ENCODE measurements at places on chromosomes 1 and 21.

DNA sequence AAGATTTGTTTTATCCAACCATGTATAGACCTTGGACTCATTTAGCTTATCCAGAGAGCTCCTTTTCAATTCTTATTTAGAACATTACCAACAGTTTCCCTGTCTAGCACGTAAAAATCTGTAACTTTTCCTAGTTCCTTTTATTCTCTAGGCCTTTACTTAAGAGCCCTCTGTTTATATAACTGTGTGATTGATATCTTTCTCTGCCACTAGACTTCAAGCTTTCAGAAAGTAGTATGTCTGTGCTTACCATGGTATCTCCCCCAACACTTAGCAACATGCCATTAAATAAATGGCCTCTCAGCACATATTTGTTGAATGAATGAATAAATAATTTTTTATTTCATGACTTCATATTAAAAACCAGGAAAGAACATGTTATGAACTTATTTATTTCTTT, 209.4 kb downstream of the PTPRC start:
- DNase-seq = no peak

GRCh38 chr1:7257225-7257624, 472.0 kb downstream of the CAMTA1 start:
- DNase-seq = no peak

DNA sequence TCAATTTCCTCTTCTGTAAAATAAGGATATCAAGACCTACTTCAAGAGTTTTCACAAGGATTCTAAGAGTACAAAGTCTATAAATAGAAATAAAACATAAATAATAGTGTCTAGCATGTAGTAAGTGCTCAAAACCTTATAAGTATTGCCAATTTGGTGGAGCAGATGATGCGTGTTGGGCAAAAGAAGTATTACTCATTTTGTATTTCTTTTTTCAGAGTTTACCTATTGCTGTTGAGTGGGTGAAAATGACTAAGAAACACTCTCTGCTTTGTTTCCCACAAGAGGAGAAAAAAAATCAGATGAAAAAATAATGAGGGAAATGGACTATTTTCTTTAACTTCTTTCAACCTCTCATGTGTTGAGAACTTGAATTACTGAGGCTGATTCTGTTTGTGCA, 103.3 kb upstream of the KCNK2 start:
- no peak for DNase-seq

- peak; percentile 62 for DNase-seq
Observed at GRCh38 chr1:28509705-28510272, 3.9 kb downstream of the RCC1 start.

- peak; percentile 87 for DNase-seq
Observed at GRCh38 chr1:94962409-94963265, 35.7 kb upstream of the CNN3 start.

- DNase-seq = no peak
Observed at GRCh38 chr1:173294843-173295242, 87.7 kb upstream of the TNFSF4 start.

GRCh38 chr1:28045777-28046176, 42.6 kb downstream of the EYA3 start:
- no peak for DNase-seq

- DNase-seq = no peak
Observed at GRCh38 chr1:21198929-21199328, 22.2 kb upstream of the EIF4G3 start.

DNA sequence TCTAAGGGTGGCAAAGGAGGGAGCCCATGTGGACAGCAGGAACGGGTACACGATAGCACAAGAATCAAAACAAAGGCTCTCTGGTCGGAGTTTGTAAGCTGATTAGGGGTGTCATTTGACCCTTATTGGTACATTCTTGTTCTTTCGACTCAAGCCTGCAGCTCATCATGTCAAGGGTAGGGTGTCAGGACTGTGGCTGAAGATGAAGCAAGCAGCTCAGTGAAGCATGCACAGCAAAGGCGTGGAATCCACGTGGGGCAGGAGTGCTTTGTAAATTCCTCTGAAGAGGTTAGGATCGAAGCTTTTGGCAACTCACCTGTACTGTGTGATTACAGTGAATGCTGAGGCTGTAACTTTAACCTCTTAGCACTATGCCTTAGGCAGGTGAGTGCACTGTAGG, 4.7 kb upstream of the ABCB10 start:
- DNase-seq = no peak

- DNase-seq = no peak
Observed at GRCh38 chr1:89203166-89203565, 4.4 kb upstream of the GBP4 start.

DNA sequence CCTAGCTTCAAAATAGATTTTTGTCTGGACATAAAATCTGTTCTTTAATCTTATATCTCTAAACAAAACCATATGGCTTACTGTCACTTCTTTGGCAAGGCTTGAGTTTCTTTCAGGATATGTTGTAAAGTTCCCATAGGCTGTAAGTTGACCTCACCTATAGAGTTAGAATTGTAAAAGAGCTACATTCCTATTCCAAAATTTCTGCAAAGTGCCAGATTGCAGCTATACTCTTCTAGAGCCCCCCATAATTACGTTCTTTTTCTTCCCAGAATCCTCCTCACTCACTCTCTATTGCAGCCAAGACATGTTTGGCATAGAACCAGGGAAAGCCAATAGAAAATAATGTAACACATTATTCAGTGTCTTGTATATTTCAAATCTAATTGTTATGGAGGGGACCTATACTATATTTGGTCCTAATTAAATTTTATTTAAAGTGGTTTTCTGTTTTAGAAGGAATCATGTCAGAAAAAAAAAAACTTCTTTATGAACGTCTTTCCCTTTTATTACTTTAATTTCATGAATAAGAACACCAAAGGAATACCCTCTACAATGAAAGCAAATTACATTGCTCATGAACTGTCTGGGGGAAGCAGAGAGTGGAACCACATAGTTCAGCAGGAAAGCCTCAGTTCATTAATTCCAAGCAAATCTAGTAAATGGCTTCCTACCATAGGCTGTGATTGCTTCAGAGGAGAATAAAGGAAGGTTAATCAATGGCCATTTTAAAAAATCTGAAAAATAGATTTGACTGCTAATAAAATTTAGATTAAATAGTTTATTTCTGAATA, 22.3 kb downstream of the CTTNBP2NL start:
- DNase-seq = no peak

DNA sequence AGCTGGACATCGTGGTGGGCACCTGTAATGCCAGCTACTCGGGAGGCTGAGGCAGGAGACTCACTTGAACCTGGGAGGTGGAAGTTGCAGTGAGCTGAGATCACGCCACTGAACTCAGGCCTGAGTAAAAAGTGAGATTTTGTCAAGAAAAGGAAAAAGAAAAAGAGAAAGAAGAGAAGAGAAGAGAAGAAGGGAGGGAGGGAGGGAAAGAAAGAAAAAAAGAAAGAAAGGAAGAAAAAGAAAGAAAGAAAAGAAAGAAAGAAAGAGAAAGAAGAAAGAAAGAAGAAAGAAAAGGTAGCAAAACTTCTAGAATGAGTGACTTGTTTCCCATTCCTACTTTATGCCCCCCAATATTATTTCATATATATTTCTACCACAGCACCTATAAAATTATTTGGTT, 98.8 kb downstream of the UBE2U start:
- no peak for DNase-seq

GRCh38 chr1:180173451-180173850, 18.8 kb downstream of the QSOX1 start:
- DNase-seq = no peak

DNA sequence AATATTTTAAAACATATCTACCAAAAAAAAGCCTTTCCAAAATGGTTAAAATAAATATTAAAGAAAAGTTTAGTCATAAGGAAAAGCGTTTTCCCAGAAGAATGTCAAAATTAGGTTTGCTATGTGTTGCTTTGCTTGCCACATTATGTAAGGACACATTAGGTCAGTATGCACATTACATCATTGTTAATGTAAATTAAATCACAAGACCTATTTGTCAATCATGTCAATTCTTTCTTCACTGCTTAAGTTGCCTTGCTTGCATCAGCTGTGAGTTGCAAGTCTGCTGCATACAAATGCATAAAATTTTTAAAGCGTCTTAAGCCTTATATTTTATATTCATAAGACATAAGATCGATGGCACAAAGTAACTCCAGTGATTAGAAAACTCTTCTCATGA, 448.9 kb downstream of the PCP4 start:
- DNase-seq = no peak

DNA sequence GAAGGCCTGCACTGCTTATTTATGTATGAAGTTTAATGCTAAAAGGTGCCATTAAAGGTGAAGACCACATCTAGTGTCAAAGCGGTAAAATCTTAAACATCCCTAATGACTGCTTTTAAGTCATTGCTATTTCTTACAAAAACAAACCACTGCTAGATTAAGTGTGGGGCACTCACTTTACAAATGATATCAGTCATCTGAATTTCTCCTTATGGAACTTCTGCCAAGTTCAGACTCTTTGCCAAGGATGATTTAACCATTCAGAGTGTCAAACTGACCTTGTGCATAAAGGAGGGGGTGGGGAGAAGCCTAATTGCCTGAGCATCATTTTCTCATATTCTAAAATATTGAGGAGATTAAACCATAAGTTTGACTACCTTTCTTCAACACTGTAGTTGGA, 271.5 kb downstream of the TGFB2 start:
- DNase-seq = no peak

GRCh38 chr1:203569490-203570318, 56.9 kb upstream of the ATP2B4 start:
- no peak for DNase-seq

DNA sequence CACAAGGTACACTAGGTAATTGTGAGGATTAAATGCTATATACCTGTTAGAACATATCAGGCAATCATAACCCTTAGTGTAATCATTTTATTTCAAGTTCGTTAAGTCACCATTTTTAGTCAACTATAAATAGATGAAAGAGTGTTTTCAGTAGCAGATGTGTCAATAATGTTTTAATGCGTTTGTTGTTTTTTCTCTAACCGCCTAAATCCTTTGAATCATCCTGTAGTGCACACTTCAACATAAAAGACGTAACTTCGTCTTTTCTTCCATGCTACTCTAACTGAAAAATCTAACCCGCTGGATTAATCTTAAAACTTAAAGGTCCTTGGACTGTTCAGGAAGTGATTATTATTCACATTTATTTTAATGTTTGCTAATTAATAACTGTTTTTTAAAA, 7.2 kb upstream of the LBR start:
- DNase-seq = no peak

DNA sequence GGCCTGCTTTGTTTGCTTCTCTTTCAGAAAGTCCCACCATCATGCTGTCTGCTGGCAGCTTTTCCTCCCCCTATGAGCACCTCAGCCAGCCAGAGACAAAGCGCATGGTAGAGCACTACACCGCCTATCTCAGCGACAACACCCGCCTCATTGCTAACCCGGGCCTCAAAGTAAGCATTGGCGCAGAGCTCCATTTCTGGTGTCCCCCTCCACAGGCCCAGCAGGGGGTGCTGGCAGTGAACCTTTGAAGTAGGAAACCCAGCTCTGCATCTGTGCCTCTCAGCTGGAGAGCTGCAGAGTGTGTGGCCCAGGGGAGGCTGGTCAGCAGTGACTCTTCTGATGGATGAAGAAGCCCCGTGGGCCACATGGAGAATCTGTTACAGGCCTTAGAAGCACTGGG, 81.2 kb upstream of the RAVER2 start:
- peak; percentile 49 for DNase-seq

GRCh38 chr21:32957545-32957944, 68.2 kb upstream of the OLIG2 start:
- no peak for DNase-seq

GRCh38 chr1:247324204-247324787, 7.4 kb downstream of the ZNF496 start:
- no peak for DNase-seq

DNA sequence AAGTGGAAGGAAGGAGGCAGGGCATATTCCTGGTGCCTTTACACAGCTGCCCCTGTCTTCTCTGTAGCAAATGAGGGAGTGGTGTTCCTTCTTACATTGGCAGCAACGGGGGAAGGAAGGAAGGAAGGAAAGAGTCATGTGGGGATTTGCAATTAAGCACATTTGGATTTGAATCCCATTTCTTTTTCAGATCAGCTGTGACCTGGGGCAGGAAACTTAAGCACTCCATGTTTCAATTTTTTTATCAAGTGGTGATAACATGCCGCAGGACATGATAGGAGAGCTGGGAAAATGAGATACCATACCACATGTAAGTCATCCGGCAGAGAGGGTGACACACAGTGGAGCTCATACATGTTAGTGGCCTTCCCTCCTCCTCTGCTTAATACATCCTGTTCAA, 186.8 kb downstream of the APP start:
- DNase-seq = no peak

- no peak for DNase-seq
Observed at GRCh38 chr1:50218344-50219120, 109.8 kb downstream of the ELAVL4 start.

- peak; percentile 50 for DNase-seq
Observed at GRCh38 chr1:15465674-15466073, 9.1 kb downstream of the CELA2A start.

GRCh38 chr1:11147197-11147770, 41.9 kb upstream of the ANGPTL7 start:
- DNase-seq = no peak

GRCh38 chr1:162235241-162235800, 141.3 kb downstream of the SPATA46 start:
- DNase-seq = peak; percentile 27

DNA sequence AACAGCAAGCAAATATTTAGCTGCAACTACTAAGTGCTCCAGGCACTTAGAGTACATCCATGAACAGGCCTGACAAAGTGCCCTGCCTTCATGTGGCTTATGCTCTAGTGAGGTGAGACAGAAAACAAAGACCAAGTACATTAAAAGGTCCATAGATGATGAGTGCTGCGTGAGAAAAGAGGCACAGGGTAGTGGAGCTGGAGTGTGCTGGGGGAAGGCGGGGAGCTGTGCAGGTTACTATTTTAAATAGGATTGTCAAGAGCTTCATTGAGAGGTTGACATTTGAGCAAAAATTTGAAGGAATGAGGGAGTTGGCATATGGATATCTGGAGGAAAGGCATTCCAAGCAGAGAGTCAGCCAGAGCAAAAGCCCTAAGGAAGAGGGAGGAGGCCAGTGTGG, 29.3 kb upstream of the RXRG start:
- no peak for DNase-seq

DNA sequence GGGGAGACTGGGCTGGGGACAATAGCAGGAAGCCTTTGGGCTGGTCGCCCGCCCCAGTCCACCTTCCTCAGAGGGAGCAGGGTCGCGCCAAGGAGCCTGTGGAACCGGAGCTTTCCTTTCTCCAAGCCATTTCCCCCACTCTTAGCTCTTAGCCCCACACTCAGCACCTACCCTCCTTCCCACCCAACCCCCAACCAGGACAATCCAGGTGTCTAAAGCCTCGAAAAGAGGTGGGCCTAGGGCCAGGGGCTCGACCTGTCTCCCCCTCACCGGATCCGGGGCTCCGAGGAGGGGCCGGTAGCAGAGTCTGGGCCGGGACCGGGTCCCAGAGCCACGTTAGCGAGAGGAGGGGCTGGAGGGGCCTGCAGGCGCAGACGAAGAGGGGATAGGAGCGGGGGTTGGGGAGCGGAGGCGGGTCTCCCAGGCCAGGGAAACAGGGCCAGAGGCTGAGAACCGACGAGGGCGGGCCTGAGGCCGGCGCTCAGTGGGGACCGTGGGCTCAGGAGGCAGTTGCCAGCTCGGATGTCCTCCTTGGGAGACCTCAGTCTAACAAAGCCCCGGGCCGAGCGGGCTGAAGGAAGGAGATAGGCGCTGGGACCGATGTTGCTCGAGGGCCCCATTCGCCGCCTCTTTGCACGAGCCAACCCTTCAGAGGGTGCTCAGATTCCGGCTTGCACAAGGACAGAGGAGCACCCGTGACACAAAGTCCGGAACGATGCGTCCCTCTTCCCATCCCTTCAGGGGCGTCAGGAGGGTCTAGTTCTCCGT, 943 bp downstream of the SEMA6C start:
- no peak for DNase-seq

Measured in NB4 (cell line).